ENCODE measurements at places on chromosomes 1 and 21.

DNA sequence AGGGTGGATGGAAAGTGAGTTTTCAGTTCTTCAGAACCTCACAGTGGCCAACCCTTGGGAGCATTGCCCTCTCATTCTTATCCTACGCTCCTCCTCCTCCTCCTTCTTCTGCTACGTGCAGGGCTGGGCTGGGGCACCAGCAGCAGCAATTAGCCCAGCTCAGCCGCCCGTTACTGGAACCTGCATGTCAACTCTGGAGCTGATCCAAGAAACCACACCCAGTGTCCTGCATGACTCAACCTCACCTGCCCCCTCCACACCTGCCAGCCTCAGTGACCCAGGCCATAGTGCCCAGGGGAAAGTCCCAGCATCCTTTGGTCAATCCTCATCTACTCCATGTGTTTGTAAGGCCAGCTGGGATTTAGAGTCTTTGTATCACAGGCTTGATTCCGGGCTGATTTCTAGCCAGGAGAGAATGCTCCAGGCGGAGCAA is 12.6 kb downstream of the ELF3 start:
- peaks cover 58% of the 10 kb centered on the region for H3K4me1 ChIP-seq
- DNase-seq, result peak; percentile 97
- peak overlapping the region; percentile 5 for H3K4me3 ChIP-seq

DNA sequence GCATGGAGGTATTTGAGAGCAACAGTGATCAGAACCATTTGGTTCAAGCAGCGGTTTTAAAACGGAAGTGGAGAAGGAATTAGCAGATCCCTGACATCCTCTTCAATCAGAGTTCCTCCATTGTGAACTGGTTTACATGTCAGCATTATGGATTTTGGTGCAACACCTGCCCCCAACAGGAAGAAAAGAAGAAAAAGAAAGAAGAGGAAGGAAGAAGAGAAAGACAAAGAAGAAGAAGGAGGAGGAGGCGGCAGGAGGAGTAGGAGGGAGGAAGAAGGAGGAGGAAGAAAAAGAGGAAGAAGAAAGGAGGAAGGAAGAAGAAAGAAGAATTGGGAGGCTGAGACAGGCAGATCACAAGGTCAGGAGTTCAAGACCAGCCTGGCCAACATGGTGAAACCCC is 17.4 kb downstream of the NDUFS5 start:
- H3K4me3 ChIP-seq, result no peak overlapping the region
- no peaks in the 10 kb centered on the region for H3K4me1 ChIP-seq
- H3K27ac ChIP-seq, result no peak overlapping the region
- no peak for DNase-seq

DNA sequence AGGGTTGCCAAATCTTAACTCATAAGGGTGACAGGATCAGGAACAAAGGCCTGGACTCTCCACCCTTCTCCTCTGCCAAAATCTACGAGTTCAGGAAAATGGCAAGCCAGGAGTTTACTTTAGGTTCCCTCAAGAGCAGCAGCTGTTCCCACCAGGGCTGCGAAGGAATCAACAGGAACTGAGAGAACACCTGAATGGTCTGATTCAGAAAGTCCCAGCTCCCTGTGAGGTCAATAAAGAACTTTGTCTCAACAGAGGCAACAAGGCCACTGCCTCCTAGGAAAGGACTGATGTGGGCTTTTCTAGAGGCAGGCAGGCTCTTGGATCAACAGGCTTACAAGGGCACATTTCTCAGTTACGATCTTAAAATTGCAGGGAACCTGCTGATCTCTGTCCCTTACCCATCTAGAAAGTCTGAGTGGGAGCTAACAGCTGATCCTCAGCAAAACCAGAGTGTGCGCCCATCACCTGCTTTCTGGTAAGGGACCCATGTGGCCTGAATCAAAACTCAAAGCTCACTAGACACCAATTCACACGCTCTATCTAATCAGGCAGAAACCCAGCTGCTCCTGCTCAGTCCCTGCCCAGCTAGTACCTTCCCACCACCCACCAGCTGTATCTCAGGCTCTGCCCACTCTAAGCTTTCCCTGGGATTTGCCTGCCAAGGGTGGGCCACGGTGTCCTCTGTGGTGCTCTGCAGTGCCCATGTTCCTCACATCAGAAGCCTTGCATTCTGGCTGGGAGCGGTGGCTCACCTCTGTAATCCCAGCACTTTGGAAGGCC is 83.1 kb downstream of the CAPZB start:
- H3K27ac ChIP-seq, result no peak overlapping the region
- DNase-seq, result no peak
- peaks cover 1% of the 10 kb centered on the region for H3K4me1 ChIP-seq
- H3K4me3 ChIP-seq, result no peak overlapping the region
- H3K27me3 ChIP-seq, result no peaks in the 10 kb centered on the region
- no peaks in the 10 kb centered on the region for H3K36me3 ChIP-seq

- no peaks in the 10 kb centered on the region for H3K27me3 ChIP-seq
- no peak overlapping the region for H3K27ac ChIP-seq
- H3K4me1 ChIP-seq, result no peaks in the 10 kb centered on the region
- peaks cover 33% of the 10 kb centered on the region for H3K36me3 ChIP-seq
Measured at GRCh38 chr1:153928791-153929341, 6.1 kb upstream of the GATAD2B start.
